ENCODE measurements at places on chromosomes 4 and X.
A peak's percentile ranks its signal among the peaks of the same experiment; 100 is the strongest.

- no peak for DNase-seq
Measured at GRCh38 chrX:26762253-26762652, 546.3 kb downstream of the MAGEB5 start.

DNA sequence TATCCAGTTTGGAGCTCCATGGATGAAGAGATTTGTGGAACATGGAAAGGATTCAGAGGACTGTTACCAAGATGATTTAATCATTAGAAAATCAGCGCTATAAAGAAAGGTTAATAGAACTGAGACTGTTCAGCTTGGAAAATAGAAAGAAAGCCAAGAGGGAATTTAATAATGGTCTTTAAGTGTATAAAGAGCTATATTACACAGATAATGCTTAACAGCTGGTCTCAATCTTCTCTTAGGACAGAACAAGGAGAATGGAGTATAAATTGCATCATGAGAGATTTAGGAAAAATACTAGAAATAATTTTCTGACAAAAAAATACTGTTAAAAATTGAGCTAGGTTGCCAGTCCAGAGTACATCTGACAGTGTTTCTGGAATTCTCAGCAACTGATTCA lies 91.3 kb upstream of the MAGEC2 start:
- DNase-seq, result no peak

DNA sequence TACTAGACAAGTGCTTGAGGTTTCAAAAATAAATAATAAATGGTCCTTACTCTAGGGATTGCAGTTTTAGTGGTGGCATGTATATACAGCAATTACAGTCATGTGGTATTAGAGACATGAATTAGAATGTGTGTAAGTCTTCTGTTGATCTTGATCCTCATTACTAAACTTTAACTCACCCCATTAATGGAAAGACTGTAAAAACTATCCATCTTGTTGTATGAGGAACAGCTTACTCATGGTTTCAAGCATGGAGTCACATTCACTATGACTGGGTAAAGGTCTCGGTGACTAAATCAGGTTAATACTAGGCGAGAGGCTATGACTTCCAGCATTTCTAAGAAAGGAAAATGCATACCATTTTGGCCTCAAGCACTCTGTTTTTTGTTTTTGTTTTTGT lies 107.0 kb upstream of the HPGD start:
- no peak for DNase-seq

DNA sequence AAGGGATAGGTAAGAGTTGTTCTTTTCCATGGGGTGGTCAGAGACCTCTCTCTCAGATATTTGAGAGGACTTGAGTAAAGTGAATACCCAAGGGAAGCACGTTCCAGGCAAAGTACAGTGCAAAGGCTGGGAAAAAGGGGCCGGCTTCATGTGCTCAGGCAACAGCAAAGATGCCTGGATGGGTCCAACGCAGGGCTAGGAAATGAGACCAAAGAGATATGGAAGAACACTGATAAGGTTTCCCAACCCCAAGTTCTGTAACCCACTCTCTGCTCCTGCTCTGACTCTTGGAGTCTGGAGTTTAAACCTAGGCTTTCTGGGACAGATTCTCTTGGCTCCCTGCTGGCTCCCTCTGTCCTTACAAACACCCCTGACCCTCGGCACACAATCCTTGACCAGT lies 36.2 kb upstream of the PROM1 start:
- DNase-seq, result no peak

GRCh38 chrX:12741416-12741815 lies 49.8 kb upstream of the PRPS2 start:
- DNase-seq, result peak; percentile 46

DNA sequence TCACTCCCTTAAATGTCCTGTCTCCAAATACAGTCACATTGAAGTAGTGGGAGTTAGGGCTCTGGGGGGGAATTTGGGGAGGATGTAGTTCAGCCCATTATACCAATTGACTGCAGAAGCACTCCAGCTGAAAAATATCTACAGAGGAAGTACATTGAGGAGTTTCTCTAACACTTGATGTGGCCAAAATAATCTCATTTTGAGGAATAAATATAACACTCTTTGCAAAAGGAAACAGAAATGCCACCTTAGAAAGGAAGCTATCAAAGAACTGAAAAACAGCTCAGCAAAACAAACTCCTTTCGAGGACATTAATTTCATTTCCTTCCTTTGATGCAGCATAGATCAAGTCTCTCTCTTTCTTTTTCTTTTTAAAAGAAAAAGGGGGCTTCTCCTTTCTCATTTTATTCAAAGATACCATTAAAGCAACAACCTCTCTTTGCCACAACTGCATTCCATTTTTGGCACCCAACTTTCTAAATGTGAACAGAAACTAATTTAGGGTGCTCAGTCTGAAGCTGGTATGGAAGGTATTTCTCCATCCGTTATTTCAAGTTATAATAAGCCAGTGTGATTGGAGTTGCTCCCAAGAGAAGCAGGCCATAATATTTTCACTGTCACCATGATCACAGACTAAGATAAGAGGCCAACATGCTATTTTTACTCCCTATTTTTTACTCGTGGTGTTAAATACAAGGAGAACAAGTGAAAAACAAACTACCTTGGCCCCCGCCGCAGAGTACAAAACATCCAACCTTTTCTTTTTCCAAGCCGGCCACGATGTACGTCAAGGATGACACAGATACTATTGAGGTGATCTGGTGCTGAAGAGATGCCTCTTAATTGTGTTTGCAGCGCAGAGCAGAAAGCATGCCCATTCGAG lies 230.4 kb upstream of the GATB start:
- no peak for DNase-seq

DNA sequence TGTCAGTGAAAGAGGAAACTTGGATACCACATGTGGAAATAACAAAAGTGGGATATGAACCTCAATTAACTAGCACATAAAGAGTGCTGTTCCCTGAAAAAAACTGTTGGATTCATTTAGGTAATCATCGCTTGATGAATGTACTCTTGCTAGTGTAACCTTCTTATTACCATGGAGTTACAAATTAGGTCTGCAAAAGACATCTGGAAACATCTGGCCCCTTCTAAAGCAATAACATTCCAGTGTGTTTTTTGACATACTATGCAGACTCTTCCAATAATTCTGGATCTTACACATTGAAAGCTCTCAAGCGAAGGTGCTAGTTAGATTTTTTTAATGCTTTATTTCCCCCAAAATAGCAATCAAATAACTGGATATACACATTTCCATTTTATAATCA lies 134.6 kb downstream of the ATP10D start:
- no peak for DNase-seq

DNA sequence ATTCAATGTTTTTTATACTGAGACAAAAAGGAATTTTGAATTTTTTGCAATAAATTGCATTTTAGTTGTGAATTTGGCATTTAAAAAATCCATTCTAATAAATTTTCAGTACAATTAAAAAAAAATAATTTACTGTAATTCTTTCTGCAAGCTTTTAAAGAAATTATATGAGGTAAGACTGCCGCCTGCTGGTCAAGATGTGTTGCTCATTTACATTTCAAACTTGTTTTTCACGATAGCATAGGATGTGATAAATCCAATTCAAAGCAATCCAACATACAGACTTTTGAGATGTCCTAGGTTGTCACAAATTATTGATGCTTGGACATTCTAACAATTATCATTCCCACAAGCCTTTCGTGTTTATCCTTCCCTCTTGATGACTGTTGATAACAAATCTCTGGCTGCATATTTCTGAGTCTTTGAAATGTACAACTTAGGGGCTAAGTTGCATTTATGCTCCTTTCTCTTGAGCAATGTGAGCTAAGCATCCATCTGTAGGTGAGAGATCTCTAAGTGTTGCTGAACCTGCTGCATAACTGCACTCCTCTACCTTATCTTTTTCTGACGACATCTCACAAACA lies 21.7 kb upstream of the MFAP3L start:
- DNase-seq, result no peak

DNA sequence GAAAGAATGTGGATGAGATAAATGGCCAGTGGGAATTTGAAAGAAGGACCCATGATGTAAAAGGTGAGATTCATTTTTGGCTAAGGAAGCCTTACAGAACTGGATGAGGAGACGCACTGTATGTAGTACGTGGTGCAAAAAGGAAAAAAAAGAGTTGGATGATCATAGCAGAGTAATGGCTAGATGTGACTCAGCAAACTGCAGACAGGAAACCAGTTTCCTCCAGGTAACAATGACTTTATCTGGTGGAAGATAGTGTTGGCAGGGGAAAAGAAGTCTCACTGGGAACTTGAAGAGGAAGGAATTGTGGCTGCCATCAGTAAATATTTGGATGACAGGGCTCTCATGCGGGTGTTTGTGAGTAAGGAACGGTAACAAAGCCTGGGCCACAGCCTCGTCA lies 243.2 kb downstream of the CPE start:
- no peak for DNase-seq

Data from ureter (tissue), 1 donor.